Thymus (tissue), 14 donors: ENCODE measurements at places on chromosomes 12 and 14. TPM values are rescaled to one million over a fixed set of nuclear protein-coding genes. Genes with fewer than 3 reads are reported as not detected.

- no peaks in the 10 kb centered on the region for H3K4me1 ChIP-seq
- H3K27me3 ChIP-seq: no peaks in the 10 kb centered on the region
- DNase-seq: no peak
- H3K27ac ChIP-seq: no peak overlapping the region
- H3K4me3 ChIP-seq: no peak overlapping the region
Observed at GRCh38 chr14:95227279-95227860, 70.0 kb upstream of the DICER1 start.

GRCh38 chr14:84340938-84341337, 1189.0 kb upstream of the FLRT2 start:
- no peak overlapping the region for H3K27ac ChIP-seq
- no peak overlapping the region for H3K4me3 ChIP-seq
- DNase-seq: no peak

DNA sequence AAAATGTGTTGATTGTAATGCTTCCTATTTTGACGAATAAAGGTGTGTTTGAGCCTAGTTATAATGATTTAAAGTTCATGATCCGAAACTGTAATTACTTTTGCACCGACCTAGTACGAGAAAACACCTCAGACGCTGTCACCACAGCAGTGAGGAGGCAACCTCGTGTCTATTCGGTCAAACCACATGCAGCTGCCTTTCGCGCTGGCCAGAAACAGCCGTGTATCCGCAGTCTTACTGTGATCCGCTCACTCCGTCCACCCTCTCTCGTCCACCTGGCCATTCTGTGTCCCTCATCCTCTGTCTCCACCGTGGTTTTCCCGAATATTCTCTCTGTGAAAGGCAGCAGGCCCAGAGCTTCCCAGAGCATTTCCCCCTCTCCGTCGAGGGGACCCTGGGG, 67.1 kb downstream of the NOC4L start:
- H3K36me3 ChIP-seq: no peaks in the 10 kb centered on the region
- no peaks in the 10 kb centered on the region for H3K4me1 ChIP-seq
- no peak overlapping the region for H3K4me3 ChIP-seq
- no peak overlapping the region for H3K27ac ChIP-seq
- DNase-seq: no peak
- peaks cover 4% of the 10 kb centered on the region for H3K27me3 ChIP-seq

- H3K4me3 ChIP-seq: no peak overlapping the region
- peak; percentile 14 for DNase-seq
- H3K4me1 ChIP-seq: no peaks in the 10 kb centered on the region
- no peaks in the 10 kb centered on the region for H3K36me3 ChIP-seq
- no peaks in the 10 kb centered on the region for H3K27me3 ChIP-seq
Observed at GRCh38 chr14:71289536-71289935, 382.3 kb downstream of the PCNX1 start.

DNA sequence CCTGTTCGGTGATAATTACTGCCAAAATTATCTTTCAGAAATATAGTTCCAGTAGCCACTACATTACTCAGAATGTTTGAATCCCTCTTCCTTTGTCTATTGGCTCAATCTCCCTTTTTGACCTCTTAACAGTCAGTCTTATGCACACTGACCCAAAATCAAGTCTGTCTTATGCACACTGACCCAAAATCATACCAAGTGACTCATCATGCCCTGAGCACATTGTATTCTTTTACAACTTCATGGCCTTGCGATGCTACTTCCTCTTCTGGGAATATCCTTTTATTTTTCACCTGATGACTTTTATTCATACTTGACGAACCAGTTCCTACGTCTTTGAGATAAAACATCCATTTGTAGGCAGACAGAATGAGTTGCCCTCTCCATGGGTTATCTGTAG, 182.3 kb downstream of the NPAS3 start:
- H3K4me1 ChIP-seq: no peaks in the 10 kb centered on the region
- no peak for DNase-seq
- H3K27ac ChIP-seq: no peak overlapping the region
- no peak overlapping the region for H3K4me3 ChIP-seq
- no peaks in the 10 kb centered on the region for H3K36me3 ChIP-seq

HOXC11 gene
- not detected for total RNA-seq

NANOG gene
- 0.05 TPM for total RNA-seq

TDRD9 gene
- total RNA-seq: 0.76 TPM

TSFM gene
- 29.2 TPM for total RNA-seq

HOXC9 gene
- 0.09 TPM for total RNA-seq

STON2 gene
- total RNA-seq: 6.1 TPM

SPTB gene
- 1.8 TPM for total RNA-seq
